Mesendoderm (in vitro differentiated cells): ENCODE measurements at places on chromosomes 4 and X.

DNA sequence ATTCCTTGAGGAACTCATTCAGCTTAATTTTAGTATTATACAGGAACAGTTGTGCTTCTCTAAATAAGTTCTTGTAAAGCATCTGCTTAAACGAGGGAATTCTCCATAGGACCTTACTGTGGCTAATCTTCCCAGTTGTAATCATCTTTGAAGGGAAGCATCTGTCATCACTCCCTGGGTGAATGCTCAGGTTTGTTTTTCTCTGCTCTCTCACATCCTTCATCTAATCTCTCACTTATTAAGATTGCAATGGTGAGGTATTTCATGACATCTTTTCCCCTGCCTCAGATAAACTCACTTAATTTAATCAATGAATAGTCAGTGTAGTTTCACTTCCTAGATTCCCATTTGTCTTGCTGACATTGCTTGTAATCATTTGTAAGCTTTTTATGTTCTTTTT lies 121.8 kb upstream of the ADAMTS3 start:
- H3K36me3 ChIP-seq, result no peaks in the 10 kb centered on the region
- H3K27me3 ChIP-seq, result no peaks in the 10 kb centered on the region
- H3K27ac ChIP-seq, result no peak overlapping the region
- H3K4me1 ChIP-seq, result no peaks in the 10 kb centered on the region

DNA sequence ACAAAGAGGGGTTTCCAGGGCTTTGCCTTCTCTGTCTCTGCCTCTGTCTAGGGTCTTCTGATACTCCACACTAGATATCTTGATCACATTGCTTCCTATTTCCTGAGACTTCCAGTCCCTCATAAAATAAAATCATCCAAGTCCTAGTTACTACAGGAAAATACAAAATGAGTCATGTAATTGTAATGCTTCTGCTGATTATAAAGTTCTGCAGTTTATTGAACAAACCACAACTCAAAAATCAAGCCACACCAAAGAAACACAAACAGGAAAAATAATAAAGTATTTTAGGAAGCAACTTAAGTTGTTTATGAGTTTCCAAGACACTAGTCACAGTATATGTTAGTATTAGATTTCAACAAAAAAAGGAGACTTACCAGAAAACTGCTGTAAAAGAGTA lies 695.1 kb upstream of the GALNTL6 start:
- no peaks in the 10 kb centered on the region for H3K4me1 ChIP-seq
- DNase-seq, result no peak
- no peak overlapping the region for H3K27ac ChIP-seq
- H3K27me3 ChIP-seq, result no peaks in the 10 kb centered on the region
- no peaks in the 10 kb centered on the region for H3K36me3 ChIP-seq
- no peak overlapping the region for H3K4me3 ChIP-seq

- H3K27ac ChIP-seq, result no peak overlapping the region
- no peaks in the 10 kb centered on the region for H3K36me3 ChIP-seq
- H3K4me3 ChIP-seq, result no peak overlapping the region
- DNase-seq, result no peak
Observed at GRCh38 chr4:136112116-136112515, 1420.2 kb downstream of the PCDH18 start.

- H3K4me3 ChIP-seq, result no peak overlapping the region
- no peaks in the 10 kb centered on the region for H3K27me3 ChIP-seq
- no peaks in the 10 kb centered on the region for H3K36me3 ChIP-seq
- DNase-seq, result no peak
- no peak overlapping the region for H3K27ac ChIP-seq
Observed at GRCh38 chr4:34181311-34181841, 2062.9 kb downstream of the ARAP2 start.

GRCh38 chr4:153485860-153486259 lies 19.7 kb downstream of the TMEM131L start:
- no peak overlapping the region for H3K4me3 ChIP-seq
- H3K27me3 ChIP-seq, result no peaks in the 10 kb centered on the region
- no peak for DNase-seq
- H3K36me3 ChIP-seq, result no peaks in the 10 kb centered on the region
- no peak overlapping the region for H3K27ac ChIP-seq
- H3K4me1 ChIP-seq, result peaks cover 26% of the 10 kb centered on the region

GRCh38 chr4:82905205-82905604 lies 4.7 kb downstream of the THAP9 start:
- no peaks in the 10 kb centered on the region for H3K36me3 ChIP-seq
- DNase-seq, result no peak
- H3K4me3 ChIP-seq, result no peak overlapping the region
- H3K27me3 ChIP-seq, result no peaks in the 10 kb centered on the region

DNA sequence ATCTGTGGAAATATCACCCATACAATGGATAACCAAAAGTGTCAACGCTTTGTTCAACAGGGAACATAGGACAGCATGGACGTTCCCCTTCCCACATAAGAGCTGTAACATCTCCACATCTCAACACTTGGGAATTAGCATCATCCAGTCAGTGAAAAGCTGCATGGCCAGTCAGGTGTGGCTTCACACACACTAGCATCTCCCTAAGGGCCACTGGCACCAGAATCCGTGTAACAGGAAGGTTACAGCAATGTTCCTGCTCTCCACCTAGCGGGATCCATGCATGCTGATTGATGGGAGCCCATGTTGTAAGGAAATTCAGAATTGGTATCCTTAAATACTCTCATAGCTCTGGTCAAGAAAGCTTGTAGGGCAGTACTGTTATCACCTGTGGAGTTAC lies 78.8 kb downstream of the EVC2 start:
- peaks cover 7% of the 10 kb centered on the region for H3K4me1 ChIP-seq
- H3K27ac ChIP-seq, result no peak overlapping the region
- H3K36me3 ChIP-seq, result peaks cover 4% of the 10 kb centered on the region
- H3K27me3 ChIP-seq, result no peaks in the 10 kb centered on the region
- no peak overlapping the region for H3K4me3 ChIP-seq
- DNase-seq, result no peak

GRCh38 chr4:16818005-16818404 lies 80.4 kb downstream of the LDB2 start:
- peaks cover 2% of the 10 kb centered on the region for H3K4me1 ChIP-seq
- peak; percentile 95 for DNase-seq

GRCh38 chr4:139625482-139625881 lies 40.1 kb upstream of the MGST2 start:
- H3K4me1 ChIP-seq, result peaks cover 5% of the 10 kb centered on the region
- no peak for DNase-seq
- no peaks in the 10 kb centered on the region for H3K27me3 ChIP-seq
- H3K27ac ChIP-seq, result no peak overlapping the region
- H3K36me3 ChIP-seq, result no peaks in the 10 kb centered on the region

DNA sequence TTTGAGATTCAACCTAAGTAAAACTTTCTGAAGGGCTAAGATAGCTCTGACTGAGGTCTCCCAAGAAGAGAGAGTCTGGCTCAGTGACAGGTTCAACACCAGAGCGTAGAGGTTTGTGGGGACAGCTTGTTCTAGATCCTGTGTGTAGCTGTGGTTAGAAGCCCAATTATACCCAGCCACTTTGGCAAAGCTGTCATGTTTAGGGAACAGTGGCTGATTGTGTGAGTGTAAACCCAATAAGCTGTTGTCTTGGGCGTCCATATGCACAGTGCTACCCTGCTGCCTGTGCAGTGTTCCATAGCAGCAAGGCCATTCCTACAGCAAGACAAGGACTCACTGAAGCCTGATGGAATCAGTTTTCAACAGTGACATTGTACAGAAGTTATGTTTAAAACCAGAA lies 11.2 kb upstream of the SCRG1 start:
- DNase-seq, result no peak
- H3K27ac ChIP-seq, result no peak overlapping the region
